T-cell (primary cell): ENCODE measurements at places on chromosomes 12 and 14. TPM values are rescaled to one million over a fixed set of nuclear protein-coding genes. Genes with fewer than 3 reads are reported as not detected.

DNA sequence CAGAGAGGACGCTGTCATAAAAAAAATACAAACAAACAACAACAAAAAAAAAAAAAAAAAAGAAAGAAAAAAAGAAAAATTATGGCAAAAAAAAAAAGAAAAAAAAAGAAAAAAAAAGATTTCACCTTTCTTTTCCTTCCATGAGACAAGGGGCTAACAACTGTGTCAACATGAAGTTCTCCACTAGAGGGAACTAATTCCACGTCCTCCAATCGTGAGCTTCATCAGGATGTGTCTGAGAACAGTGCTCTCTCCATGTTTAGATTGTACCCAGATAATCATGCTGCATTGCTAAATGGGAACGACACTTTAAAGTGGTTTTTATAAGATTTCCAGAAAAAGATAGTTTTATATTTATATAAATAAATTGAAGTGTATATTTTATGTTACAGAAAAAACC is 96.2 kb upstream of the PTPRB start:
- H3K36me3 ChIP-seq: no peaks in the 10 kb centered on the region
- no peak for DNase-seq
- H3K4me1 ChIP-seq: no peaks in the 10 kb centered on the region
- no peaks in the 10 kb centered on the region for H3K27me3 ChIP-seq
- no peak overlapping the region for H3K4me3 ChIP-seq

The NYNRIN gene
- total RNA-seq: 0.95 TPM

The MYO1A gene
- total RNA-seq: 1.2 TPM

DNA sequence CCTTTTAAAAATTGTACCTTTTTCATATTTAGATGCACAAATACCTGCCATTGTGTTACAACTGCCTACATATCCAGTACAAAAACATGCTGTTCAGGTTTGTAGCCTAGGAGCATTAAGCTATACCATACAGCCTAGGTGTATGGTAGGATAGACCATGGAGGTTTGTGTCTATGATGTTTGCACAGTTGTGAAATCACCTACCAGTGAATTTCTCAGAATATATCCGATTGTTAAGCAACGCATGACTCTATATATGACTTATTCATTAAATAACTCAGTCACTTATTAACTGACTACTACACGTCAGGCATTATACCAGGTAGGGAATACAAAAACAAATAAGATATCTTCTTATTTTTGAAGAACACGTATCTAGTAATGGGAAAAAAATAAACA is 26.2 kb upstream of the ETNK1 start:
- H3K36me3 ChIP-seq: no peaks in the 10 kb centered on the region
- H3K4me3 ChIP-seq: no peak overlapping the region
- no peaks in the 10 kb centered on the region for H3K4me1 ChIP-seq
- no peaks in the 10 kb centered on the region for H3K27me3 ChIP-seq

DNA sequence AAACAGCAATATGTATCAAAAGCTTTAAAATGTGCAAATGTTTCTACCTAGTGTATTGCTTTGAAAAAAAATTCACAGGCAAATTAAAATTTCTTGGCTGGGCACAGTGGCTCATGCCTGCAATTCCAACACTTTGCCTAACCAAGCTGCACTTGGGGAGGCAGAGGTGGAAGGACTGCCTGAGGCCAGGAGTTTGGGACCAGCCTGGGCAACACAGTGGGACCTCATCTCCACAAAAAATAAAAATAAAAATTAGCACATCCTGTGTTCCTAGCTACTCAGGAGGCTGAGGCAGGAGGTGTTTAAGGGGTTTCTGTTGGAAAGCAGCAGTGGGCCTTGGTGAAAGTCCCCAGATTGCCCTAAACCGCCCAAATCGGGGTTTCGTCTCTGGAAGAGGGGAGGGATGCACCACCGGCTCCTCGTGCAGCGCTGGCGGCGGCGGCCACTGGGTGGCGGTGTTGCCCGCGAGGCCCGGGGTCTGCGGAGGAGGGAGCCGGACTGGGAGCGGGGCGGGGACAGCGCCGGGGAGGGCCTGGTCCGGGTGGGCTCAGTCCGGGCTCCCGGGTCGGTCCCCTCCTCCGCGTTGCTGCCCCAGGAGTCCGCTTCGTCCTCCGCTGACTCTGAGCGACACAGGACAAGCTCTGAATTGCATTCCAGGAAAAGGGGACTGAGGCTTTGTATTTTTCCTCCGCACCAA is 265.6 kb downstream of the AACS start:
- peak; percentile 2 for DNase-seq
- no peak overlapping the region for H3K27ac ChIP-seq
- peaks cover 4% of the 10 kb centered on the region for H3K4me1 ChIP-seq
- H3K27me3 ChIP-seq: peaks cover 43% of the 10 kb centered on the region

GRCh38 chr12:126362964-126363363 is 1297.7 kb downstream of the AACS start:
- DNase-seq: no peak
- H3K27ac ChIP-seq: no peak overlapping the region
- no peaks in the 10 kb centered on the region for H3K36me3 ChIP-seq
- H3K4me1 ChIP-seq: no peaks in the 10 kb centered on the region
- H3K27me3 ChIP-seq: no peaks in the 10 kb centered on the region
- no peak overlapping the region for H3K4me3 ChIP-seq

The MDM1 gene
- 25.7 TPM for total RNA-seq

The TMEM132D gene
- not detected for total RNA-seq

The TTC9 gene
- total RNA-seq: 14.4 TPM

DNA sequence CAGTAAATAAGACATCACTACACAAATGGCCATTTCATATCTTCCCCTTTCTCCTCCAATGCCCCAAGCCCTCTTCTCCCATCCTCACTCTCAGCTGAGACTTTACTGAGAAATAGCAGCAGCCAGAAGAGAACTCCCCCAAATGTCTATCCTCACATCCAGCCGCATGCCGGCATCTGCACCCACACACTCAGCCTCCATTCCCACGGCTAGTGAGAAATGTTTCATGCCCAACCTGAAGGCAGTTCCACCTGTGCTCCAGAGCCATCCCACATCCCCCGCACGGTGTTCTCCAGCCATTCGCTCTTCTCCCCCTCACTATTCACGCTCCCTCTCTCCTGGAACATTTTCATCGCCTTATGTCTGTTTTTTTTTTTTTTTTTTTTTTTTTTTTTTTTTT is 208.7 kb upstream of the DIO3 start:
- H3K27me3 ChIP-seq: peaks cover 25% of the 10 kb centered on the region
- no peak for DNase-seq
- H3K4me1 ChIP-seq: no peaks in the 10 kb centered on the region
- no peak overlapping the region for H3K4me3 ChIP-seq
- H3K27ac ChIP-seq: no peak overlapping the region

DNA sequence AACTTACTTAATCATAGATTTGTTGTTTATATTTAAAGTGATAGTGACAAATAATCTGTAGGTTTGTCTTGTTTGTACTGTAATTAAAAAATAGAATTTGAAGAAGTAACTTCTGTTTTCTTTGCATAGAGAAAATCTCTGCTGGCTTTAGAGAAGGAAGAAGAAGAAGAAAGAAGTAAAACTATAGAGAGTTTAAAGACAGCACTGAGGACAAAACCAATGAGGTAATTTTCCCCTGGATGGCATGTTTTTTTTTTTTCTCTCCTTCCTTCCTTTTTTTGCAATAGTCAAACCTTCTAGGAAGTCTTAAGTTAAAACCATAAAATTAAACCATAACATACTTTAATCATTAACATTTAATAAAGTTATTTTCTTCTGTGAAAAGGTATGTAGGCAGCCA is 131.9 kb downstream of the DAAM1 start:
- H3K4me3 ChIP-seq: no peak overlapping the region
- H3K27ac ChIP-seq: no peak overlapping the region
- H3K27me3 ChIP-seq: no peaks in the 10 kb centered on the region
- no peaks in the 10 kb centered on the region for H3K4me1 ChIP-seq

The STAB2 gene
- total RNA-seq: not detected

The ISCU gene
- total RNA-seq: 129 TPM

DNA sequence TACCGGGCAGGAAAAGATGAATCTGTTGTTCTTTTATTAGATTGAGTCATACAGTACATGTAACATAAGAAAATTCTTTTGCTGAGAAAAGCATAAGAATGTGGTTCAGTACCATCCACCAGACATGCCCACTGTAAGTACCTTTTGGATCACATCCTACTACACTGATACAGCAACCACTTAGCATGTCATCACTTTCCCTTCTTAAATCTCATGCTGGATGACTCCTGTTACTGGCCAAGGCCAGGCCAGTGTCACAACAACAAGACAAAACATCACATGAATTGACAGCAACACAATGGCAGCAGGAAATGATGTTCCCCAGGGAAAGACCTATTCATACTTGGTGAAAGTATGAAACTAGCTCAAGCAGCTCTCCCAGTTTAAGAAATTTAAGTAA is 46.4 kb downstream of the STXBP6 start:
- no peaks in the 10 kb centered on the region for H3K36me3 ChIP-seq
- no peaks in the 10 kb centered on the region for H3K4me1 ChIP-seq
- H3K27me3 ChIP-seq: no peaks in the 10 kb centered on the region
- no peak for DNase-seq

The CLEC1A gene
- not detected for total RNA-seq

GRCh38 chr14:67393689-67394088 is 18.3 kb downstream of the PLEK2 start:
- H3K4me3 ChIP-seq: no peak overlapping the region
- no peak overlapping the region for H3K27ac ChIP-seq
- H3K4me1 ChIP-seq: peaks cover 8% of the 10 kb centered on the region

GRCh38 chr12:1815814-1816729 is 4.3 kb upstream of the LRTM2 start:
- DNase-seq: no peak
- H3K36me3 ChIP-seq: no peaks in the 10 kb centered on the region
- no peaks in the 10 kb centered on the region for H3K27me3 ChIP-seq
- H3K4me1 ChIP-seq: peaks cover 18% of the 10 kb centered on the region

GRCh38 chr14:38336298-38336697 is 80.4 kb upstream of the CLEC14A start:
- DNase-seq: no peak
- H3K27me3 ChIP-seq: no peaks in the 10 kb centered on the region
- no peaks in the 10 kb centered on the region for H3K4me1 ChIP-seq
- no peaks in the 10 kb centered on the region for H3K36me3 ChIP-seq

DNA sequence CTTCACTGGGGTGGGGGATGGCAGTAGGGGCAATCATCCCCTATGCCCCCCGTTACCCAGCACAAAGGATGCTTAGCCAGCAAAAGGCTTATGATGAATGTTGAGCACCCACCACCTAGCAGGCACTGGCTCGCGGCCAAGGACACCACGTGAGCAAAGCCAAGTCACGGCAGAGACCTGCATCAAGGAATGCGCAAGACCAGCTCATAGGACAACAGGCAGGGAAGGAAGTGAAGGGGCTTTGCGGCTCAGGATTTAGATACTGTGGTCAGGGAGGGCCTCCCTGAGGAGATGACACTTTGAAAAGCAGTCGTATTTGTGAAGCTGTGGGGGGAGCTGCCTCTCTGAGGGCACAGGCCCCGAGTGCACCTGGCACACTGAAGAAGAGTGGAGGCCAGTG is 32.8 kb downstream of the SH2B3 start:
- peaks cover 4% of the 10 kb centered on the region for H3K36me3 ChIP-seq
- DNase-seq: peak; percentile 70
- peaks cover 47% of the 10 kb centered on the region for H3K4me1 ChIP-seq
- H3K4me3 ChIP-seq: no peak overlapping the region

The HNF1A gene
- not detected for total RNA-seq

- no peaks in the 10 kb centered on the region for H3K36me3 ChIP-seq
- no peaks in the 10 kb centered on the region for H3K27me3 ChIP-seq
- H3K27ac ChIP-seq: no peak overlapping the region
- H3K4me3 ChIP-seq: no peak overlapping the region
- H3K4me1 ChIP-seq: no peaks in the 10 kb centered on the region
Measured at GRCh38 chr14:87754520-87755223, 238.3 kb downstream of the GALC start.

- H3K4me1 ChIP-seq: no peaks in the 10 kb centered on the region
- H3K27ac ChIP-seq: no peak overlapping the region
- H3K36me3 ChIP-seq: no peaks in the 10 kb centered on the region
- no peaks in the 10 kb centered on the region for H3K27me3 ChIP-seq
- no peak for DNase-seq
- no peak overlapping the region for H3K4me3 ChIP-seq
Measured at GRCh38 chr12:31765931-31766330, 37.1 kb upstream of the AMN1 start.

DNA sequence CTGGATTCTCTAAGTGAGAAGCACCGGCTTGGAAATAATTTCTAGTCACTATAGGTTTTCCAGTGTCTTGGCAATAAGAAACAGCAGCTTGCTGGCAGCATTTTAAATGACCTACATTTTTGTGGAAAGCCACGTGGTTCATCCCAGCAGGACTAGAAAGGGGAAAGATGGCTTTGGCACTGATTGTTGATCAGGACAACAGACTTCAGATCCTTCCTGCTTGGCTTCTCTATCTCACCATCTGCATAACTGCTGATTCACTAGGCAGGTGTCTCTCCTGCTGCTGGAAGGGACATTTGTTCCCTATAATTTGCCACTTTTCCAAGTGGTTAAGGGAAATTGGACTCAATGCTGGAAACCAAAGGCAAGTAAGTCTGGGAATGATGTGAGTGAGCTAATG is 131.0 kb downstream of the TTC8 start:
- DNase-seq: no peak
- no peaks in the 10 kb centered on the region for H3K36me3 ChIP-seq
- H3K4me1 ChIP-seq: no peaks in the 10 kb centered on the region
- H3K4me3 ChIP-seq: no peak overlapping the region

- H3K36me3 ChIP-seq: no peaks in the 10 kb centered on the region
- H3K4me3 ChIP-seq: no peak overlapping the region
- no peak for DNase-seq
- no peak overlapping the region for H3K27ac ChIP-seq
- H3K4me1 ChIP-seq: peaks cover 2% of the 10 kb centered on the region
Measured at GRCh38 chr14:60893911-60894310, 87.0 kb downstream of the TRMT5 start.

DNA sequence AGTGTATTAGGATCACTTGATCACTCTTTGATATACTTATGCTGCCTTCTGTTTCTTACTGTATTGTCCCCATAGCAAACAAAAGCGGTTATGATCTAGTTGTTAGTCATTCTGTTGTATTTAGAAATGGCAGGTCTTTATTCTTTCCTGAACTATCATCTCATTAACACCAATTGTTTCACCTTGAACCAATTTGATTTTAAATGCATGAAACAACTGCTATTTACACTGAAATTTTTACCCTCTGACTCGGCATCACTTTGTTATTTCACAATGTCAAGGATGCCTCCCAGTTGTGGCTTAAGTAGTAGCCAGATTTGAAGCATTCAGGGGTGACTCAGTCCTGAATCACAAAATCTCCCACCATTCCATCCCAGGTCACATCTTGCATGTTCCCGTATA is 303.5 kb downstream of the EGLN3 start:
- no peak overlapping the region for H3K4me3 ChIP-seq
- no peaks in the 10 kb centered on the region for H3K4me1 ChIP-seq
- no peak overlapping the region for H3K27ac ChIP-seq
- no peaks in the 10 kb centered on the region for H3K27me3 ChIP-seq

DNA sequence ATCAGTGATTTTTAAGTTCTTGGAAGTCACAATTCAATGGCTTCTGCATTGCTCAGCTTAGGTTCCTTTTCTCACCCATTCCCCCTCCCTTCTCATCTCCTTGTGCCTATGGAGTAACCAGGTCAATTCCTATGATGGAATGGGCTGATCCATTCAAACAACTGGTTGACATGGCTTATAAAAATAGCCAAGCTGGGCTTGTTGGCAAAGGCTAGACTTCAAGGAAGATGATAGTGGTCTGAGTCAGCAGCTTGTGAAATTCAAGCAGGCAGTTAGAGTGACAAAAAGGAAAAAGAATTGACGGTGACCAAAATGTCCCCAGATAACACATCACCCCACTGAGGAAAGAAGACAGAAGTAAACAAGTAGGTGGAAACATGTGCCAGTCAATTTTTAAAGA is 119.9 kb upstream of the PCED1B start:
- H3K4me3 ChIP-seq: no peak overlapping the region
- H3K27me3 ChIP-seq: no peaks in the 10 kb centered on the region
- H3K4me1 ChIP-seq: no peaks in the 10 kb centered on the region
- no peak for DNase-seq
